Gastrocnemius medialis (tissue), 4 donors: ENCODE measurements at places on chromosomes 7 and 10.
A peak's percentile ranks its signal among the peaks of the same experiment; 100 is the strongest.

DNA sequence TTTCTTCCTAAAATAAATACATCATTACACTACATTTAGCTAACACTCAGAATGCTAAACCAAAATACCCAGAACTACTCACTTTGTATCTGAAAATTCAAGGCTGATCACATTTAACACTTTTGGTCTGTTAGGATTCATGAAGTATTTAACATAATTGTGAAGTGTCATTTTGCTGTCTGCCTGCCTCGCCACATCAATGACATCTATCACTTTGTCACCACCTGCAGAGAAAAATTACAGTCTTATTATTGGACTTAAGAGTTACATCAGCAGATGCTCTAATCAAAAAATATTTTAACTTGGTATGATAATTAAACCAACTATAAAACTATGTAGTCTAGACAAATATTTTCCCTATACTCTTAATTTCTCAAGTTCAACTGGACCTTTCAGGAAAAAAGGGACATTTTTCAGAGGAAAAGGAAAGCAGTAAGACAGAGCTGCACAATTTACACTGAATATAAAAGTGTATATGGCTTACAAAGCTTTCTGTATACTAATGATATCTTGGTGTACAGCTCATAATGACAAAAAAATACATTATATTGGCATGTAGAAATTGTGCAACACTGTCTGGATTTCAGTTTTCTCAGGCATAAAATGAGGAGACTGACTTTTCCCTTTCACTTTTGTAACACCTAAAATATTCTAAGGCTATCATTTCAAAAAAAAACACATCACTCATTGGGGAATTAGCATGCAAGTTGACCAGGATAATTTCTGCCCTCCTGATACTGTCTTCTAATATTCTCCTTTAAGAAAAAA lies 49.2 kb downstream of the KDM7A start:
- no peaks in the 10 kb centered on the region for H3K4me1 ChIP-seq
- H3K27me3 ChIP-seq = no peaks in the 10 kb centered on the region
- H3K27ac ChIP-seq = no peak overlapping the region
- DNase-seq = no peak

GRCh38 chr7:1310936-1311335 lies 78.3 kb downstream of the UNCX start:
- no peak for DNase-seq
- H3K27ac ChIP-seq = no peak overlapping the region
- no peaks in the 10 kb centered on the region for H3K4me1 ChIP-seq

GRCh38 chr10:129532838-129533237 lies 65.8 kb downstream of the MGMT start:
- peaks cover 4% of the 10 kb centered on the region for H3K4me1 ChIP-seq
- H3K27me3 ChIP-seq = no peaks in the 10 kb centered on the region
- H3K4me3 ChIP-seq = no peak overlapping the region
- no peak overlapping the region for H3K27ac ChIP-seq
- H3K36me3 ChIP-seq = no peaks in the 10 kb centered on the region
- DNase-seq = no peak

- peaks cover 6% of the 10 kb centered on the region for H3K4me1 ChIP-seq
- no peaks in the 10 kb centered on the region for H3K36me3 ChIP-seq
- H3K27me3 ChIP-seq = no peaks in the 10 kb centered on the region
- no peak for DNase-seq
Measured at GRCh38 chr7:114657279-114657678, 242.7 kb downstream of the FOXP2 start.

DNA sequence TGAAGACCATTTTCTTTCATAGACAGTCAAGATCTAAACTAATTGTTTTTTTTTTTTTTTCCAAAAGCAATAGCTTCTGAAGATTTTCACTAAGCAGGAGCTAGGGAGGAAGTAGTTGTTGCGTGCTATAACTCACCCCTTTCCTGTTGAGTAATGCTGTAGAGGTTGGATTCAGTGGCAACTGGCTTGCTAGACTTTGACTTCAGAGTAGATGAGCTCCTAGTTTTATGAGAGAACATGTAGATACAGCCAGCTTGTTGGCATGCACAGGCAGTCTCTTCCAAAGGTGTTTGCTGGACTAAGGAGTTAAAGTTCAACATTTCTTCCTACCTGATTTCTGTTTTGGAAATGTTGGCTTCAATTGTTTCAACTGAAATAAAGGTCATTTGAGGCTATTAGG lies 66.2 kb upstream of the MXI1 start:
- no peaks in the 10 kb centered on the region for H3K36me3 ChIP-seq
- H3K27ac ChIP-seq = no peak overlapping the region
- H3K4me1 ChIP-seq = peaks cover 20% of the 10 kb centered on the region
- DNase-seq = no peak

DNA sequence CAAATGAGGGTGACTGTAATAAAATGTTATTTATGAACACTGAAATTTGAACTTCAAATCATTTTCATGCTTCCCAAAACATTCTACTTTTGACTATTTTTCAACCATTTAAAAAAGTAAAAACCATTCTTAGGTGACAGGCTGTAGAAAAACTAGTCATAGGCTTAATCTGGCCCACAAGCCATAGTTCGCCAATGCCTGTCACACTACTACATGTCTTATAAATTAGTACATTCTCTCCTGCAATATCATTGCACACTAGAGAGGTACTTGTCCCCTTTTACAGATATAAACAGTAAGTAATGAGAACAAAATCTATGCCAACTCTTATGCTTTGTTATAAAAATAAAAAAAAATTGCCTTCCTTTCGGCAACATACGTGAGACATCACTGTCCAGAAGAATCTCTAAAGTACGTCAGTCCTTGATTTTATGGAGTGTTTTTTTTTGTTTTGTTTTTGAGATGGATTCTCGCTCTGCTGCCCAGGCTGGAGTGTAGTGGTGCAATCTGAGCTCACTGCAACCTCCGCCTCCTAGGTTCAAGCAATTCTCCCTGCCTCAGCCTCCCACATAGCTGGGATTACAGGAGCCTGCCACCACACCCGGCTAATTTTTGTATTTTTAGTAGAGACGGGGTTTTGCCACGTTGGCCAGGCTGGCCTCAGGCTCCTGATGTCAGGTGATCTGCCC lies 23.2 kb downstream of the UPF2 start:
- H3K36me3 ChIP-seq = no peaks in the 10 kb centered on the region
- no peak for DNase-seq

DNA sequence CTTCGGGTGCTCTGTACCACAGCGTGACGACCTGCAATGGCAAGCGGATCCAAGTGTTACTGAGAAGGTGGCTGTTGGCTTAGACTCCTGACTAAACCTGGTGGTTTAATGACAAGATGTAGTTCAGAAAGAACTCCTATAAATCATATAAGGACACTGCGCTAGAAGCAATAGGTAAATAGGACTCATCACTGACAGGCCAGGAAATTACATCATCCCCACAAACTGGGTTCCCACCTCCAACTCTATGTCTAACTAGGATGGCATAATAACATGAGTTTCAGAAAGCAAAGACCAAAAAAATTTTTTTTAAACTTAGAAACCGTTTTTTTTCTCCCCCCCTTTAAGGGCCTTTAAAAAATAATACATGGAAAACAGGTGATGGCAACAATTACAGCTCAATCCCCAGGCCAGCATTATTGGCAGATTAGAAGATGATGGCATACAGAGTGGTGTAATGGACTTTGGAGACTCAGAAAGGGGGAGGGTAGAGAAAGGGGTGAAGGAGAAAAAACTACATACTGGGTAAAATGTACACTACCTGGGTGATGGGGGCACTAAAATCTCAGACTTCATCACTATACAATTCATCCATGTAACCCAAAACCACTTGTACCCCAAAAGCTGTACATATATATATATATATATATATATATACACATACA lies 81.4 kb upstream of the FAM133B start:
- H3K27ac ChIP-seq = no peak overlapping the region
- no peaks in the 10 kb centered on the region for H3K4me1 ChIP-seq
- no peak overlapping the region for H3K4me3 ChIP-seq
- H3K27me3 ChIP-seq = no peaks in the 10 kb centered on the region
- no peak for DNase-seq
- no peaks in the 10 kb centered on the region for H3K36me3 ChIP-seq

GRCh38 chr7:30468041-30468440 lies 10.5 kb downstream of the NOD1 start:
- no peak overlapping the region for H3K4me3 ChIP-seq
- H3K27ac ChIP-seq = peak overlapping the region; percentile 65
- H3K27me3 ChIP-seq = no peaks in the 10 kb centered on the region
- H3K4me1 ChIP-seq = peaks cover 68% of the 10 kb centered on the region
- H3K36me3 ChIP-seq = no peaks in the 10 kb centered on the region

DNA sequence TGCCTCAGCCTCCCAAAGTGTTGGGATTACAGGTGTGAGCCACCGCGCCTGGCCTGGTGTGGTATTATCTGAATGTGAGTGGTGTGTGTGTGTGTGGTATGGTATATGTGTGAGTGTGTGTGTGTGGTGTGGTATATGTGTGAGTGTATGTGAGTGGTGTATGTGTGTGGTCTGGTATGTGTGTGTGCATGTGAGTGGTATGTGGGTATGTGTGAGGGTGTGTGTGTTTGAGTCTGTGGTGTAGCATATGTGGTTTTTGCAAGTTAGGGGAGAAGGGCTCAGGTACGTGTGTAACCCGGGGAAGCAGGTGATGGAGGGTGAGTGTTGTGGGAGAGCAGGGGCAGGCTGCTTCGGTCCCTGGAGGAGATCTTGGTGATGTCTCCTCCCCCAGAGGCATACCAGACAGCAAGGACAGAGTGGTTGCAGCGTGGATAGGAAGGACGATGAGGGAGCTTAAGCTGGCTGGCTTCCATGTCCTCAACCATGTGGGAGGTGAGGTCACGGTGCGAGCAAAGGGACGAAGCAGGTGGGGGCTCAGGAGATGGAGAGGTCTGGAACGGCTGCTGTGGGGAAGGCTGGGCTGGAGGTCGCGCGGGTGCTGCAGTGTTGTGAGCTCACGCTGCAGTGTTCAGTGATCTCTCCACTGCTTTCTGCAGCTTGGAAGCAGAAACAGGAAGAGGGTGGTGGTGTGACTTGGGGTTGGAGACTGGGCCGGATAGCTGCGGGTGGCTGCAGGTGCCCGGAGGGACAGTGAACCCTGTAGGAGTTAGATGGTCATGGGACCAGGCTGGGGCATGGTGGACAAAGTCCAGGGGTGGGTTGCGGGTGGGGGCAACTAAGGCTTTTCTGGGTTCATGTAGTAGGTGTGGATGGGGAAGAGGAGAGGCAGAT lies 5.0 kb downstream of the ZYX start:
- no peaks in the 10 kb centered on the region for H3K27me3 ChIP-seq
- H3K4me1 ChIP-seq = peaks cover 49% of the 10 kb centered on the region
- DNase-seq = no peak
- H3K4me3 ChIP-seq = no peak overlapping the region
- H3K36me3 ChIP-seq = no peaks in the 10 kb centered on the region

- peak overlapping the region; percentile 27 for H3K27ac ChIP-seq
- no peak for DNase-seq
- H3K36me3 ChIP-seq = no peaks in the 10 kb centered on the region
Measured at GRCh38 chr7:87056346-87056745, 3.1 kb downstream of the ELAPOR2 start.

DNA sequence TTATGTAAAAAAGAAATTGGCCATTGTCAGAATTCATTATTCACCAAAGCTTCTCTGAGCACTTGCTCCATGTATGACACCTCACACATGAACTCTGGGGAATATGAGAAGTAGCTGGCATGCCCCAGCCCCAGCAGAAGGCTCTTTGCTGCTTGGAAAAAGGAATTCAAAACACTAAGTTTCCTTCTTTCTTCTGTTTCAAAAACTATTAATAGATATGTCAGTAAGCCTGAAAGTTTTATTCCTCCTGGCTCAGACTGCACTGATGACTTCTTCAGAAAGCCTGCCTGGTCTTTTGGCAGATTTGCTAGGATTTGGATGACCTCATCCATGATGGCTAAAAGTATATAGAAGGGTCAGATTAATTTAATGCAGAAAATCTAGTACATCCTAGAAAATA lies 511.0 kb downstream of the GFRA1 start:
- no peak overlapping the region for H3K27ac ChIP-seq
- no peaks in the 10 kb centered on the region for H3K4me1 ChIP-seq
- H3K27me3 ChIP-seq = no peaks in the 10 kb centered on the region
- no peaks in the 10 kb centered on the region for H3K36me3 ChIP-seq
- DNase-seq = no peak

- H3K27me3 ChIP-seq = no peaks in the 10 kb centered on the region
- no peak overlapping the region for H3K4me3 ChIP-seq
- no peaks in the 10 kb centered on the region for H3K4me1 ChIP-seq
- no peak overlapping the region for H3K27ac ChIP-seq
Measured at GRCh38 chr10:129500617-129501339, 33.7 kb downstream of the MGMT start.

GRCh38 chr10:36711361-36711760 lies 414.0 kb upstream of the ANKRD30A start:
- H3K36me3 ChIP-seq = no peaks in the 10 kb centered on the region
- no peaks in the 10 kb centered on the region for H3K4me1 ChIP-seq
- H3K27me3 ChIP-seq = no peaks in the 10 kb centered on the region
- H3K4me3 ChIP-seq = no peak overlapping the region

DNA sequence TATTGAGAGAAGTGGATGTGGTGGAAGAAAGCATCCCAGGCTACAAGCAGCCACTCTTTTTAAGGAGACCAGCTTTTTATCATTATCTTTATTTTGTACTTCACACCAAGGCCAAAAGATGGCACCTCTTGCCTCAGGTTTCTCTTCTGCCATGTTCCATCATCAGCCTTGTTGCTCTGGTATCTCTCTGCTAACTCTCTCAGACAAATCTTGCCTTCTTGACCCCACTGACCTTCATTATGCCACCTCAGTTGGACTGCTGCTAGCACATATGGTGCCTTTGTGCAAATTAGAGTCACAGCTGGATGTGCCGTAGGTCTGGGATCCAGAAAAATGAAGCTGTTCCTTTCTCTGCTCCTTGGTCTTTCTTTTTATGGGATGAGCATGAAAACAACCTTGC lies 47.1 kb upstream of the DYNC1I1 start:
- no peak for DNase-seq
- no peaks in the 10 kb centered on the region for H3K36me3 ChIP-seq
- no peak overlapping the region for H3K4me3 ChIP-seq

- H3K27ac ChIP-seq = no peak overlapping the region
- H3K36me3 ChIP-seq = no peaks in the 10 kb centered on the region
- no peaks in the 10 kb centered on the region for H3K27me3 ChIP-seq
- no peak overlapping the region for H3K4me3 ChIP-seq
- no peak for DNase-seq
- no peaks in the 10 kb centered on the region for H3K4me1 ChIP-seq
Measured at GRCh38 chr7:31613604-31614003, 73.4 kb upstream of the PPP1R17 start.

GRCh38 chr7:8379264-8379663 lies 54.1 kb upstream of the NXPH1 start:
- H3K27me3 ChIP-seq = no peaks in the 10 kb centered on the region
- no peak overlapping the region for H3K4me3 ChIP-seq
- H3K27ac ChIP-seq = no peak overlapping the region
- no peaks in the 10 kb centered on the region for H3K36me3 ChIP-seq
- H3K4me1 ChIP-seq = no peaks in the 10 kb centered on the region

GRCh38 chr10:76375761-76376160 lies 944.3 kb downstream of the LRMDA start:
- no peak overlapping the region for H3K4me3 ChIP-seq
- no peaks in the 10 kb centered on the region for H3K36me3 ChIP-seq
- no peak for DNase-seq

- H3K4me3 ChIP-seq = no peak overlapping the region
- no peak overlapping the region for H3K27ac ChIP-seq
- peaks cover 21% of the 10 kb centered on the region for H3K27me3 ChIP-seq
- H3K4me1 ChIP-seq = peaks cover 4% of the 10 kb centered on the region
- H3K36me3 ChIP-seq = no peaks in the 10 kb centered on the region
- DNase-seq = no peak
Measured at GRCh38 chr10:28664369-28664740, 13.0 kb upstream of the BAMBI start.

GRCh38 chr7:134936893-134937510 lies 49.3 kb upstream of the AGBL3 start:
- H3K4me1 ChIP-seq = no peaks in the 10 kb centered on the region
- H3K27me3 ChIP-seq = no peaks in the 10 kb centered on the region
- no peak for DNase-seq

GRCh38 chr10:27564398-27564797 lies 60.3 kb downstream of the RAB18 start:
- H3K4me3 ChIP-seq = no peak overlapping the region
- H3K27ac ChIP-seq = no peak overlapping the region
- H3K4me1 ChIP-seq = no peaks in the 10 kb centered on the region
- H3K27me3 ChIP-seq = no peaks in the 10 kb centered on the region
